ENCODE measurements at places on chromosomes 6 and 20. TPM values are rescaled to one million over a fixed set of nuclear protein-coding genes. Genes with fewer than 3 reads are reported as not detected.

SSTR4 gene
- total RNA-seq = not detected

- no peak for DNase-seq
These were observed 162.6 kb upstream of the DTNBP1 start for GRCh38 chr6:15825332-15825930.

- DNase-seq = no peak
These were observed 4.0 kb downstream of the PHF10 start for GRCh38 chr6:169720207-169720855.

DNA sequence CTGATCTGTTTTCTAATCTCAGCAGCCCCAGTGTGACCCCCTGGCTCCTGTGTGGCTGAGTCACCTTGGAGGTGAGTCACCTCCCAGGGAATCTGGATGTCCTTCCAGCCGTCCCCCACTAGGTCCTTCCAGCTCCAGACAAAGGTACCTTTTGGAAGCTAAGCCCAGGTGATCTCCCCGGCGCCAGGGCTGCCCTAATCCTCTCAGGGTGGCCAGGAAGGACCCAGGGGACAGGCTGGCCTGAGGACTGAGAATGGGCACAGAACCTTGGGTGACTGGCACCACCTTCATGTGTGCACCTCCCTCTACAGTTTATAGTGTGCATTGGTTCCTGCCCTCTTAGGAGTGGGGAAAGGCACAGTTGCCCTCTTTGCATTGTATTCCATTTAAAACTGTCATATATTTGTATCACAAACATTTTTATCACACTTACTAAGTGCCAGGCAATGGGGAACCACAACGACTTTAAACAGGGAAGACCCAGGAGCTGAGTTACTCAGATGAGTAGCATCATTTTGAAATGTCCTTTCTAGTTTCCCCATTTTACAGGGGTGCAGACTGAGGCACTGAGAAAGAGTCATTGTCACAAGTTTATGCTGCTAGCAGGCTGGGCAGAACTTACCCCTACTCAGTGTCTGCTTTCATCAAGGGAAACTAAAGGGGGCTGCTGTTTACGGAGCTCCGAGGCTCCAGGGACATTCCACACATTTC lies 2.6 kb upstream of the BPIFB4 start:
- DNase-seq = no peak

DNA sequence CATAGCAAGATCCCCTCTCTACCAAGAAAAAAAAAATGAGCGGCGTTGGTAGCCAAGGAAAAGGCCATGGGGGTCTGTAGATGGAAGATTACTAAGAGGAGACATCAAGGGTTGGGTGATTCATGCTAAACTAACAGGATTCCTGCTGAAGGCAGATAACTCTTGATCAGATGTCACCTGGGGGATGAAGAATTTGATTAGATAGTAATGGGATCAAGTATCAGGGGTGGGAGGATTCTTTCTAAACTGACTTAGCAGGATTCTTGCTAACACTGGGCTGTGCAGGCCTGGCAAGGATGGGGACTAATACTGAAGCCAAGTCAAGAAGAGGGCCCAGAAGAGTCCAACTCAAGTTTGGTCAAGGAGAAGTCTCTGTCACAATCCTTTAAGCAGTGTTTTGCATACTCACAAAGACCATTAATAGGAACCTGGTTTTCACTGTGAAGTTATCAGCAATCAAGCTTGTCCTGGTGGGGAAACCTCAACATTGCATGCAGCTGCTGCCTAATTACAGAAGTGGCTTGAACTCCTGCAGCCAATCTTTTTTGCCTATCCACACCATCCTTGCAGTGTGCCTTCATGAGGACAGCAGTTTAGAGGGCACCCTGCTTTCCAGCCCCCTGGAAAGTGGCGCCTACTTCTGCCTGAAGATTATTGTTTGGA lies 61.3 kb downstream of the ANKRD6 start:
- no peak for DNase-seq

FAM83C gene
- total RNA-seq = not detected

- DNase-seq = no peak
These were observed 50.1 kb downstream of the CYP24A1 start for GRCh38 chr20:54123587-54124180.

GRCh38 chr6:31190488-31190887 lies 20.0 kb upstream of the POU5F1 start:
- DNase-seq = no peak

DNA sequence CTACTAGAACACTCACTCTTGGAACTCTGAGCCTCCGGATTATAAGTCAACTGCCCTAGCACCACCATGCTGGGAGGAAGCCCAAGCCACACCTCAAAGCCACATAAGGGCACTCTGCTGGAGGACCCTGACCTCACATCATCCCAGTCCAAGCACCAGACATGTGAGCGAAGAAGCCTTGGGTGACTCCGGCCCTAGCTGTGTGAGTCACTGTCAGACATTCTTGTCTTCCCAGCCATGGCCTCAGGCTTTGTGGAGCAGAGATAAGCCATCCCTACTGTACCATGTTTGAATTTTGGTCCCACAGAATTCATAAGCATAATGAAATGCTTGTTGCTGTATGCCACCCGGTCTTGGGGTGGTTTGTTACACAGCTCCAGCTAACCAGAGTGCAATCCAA lies 247.7 kb downstream of the SOD2 start:
- DNase-seq = no peak

DNA sequence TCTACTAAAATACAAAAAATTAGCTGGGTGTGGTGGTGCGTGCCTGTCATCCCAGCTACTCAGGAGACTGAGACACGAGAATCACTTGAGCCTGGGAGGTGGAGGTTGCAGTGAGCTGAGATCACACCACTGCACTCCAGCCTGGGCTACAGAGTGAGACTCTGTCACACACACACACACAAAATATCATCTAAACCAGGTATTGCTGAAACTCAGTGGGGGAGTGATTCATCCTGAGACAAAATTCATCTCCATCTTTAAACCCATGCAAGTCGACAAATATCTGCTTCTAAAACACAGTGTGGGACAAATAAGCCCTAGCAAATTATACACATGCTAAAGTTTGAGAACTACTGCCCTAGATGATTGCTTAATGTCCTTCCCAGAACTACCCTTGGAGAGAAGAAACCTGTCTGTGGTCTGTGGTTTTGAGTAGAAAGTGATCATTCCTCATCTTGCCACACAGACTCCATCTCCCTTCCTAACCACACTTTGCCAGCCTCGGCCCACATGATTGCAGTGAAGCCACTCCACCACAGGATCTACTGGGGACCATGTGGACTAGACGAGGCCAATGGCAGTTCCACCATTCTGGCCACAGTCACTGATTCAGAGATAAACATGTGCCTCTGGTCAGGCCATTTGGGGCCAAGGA lies 130.3 kb downstream of the OPRM1 start:
- DNase-seq = no peak

- DNase-seq = no peak
These were observed 239.5 kb downstream of the SLC35F1 start for GRCh38 chr6:118146584-118146983.

GRCh38 chr6:26197933-26198721 lies 110.9 kb downstream of the HFE start:
- DNase-seq = no peak

EFHC1 gene
- total RNA-seq = 37.0 TPM

GRCh38 chr6:87384449-87384848 lies 23.3 kb upstream of the CFAP206 start:
- DNase-seq = no peak

TBXT gene
- not detected for total RNA-seq

DNA sequence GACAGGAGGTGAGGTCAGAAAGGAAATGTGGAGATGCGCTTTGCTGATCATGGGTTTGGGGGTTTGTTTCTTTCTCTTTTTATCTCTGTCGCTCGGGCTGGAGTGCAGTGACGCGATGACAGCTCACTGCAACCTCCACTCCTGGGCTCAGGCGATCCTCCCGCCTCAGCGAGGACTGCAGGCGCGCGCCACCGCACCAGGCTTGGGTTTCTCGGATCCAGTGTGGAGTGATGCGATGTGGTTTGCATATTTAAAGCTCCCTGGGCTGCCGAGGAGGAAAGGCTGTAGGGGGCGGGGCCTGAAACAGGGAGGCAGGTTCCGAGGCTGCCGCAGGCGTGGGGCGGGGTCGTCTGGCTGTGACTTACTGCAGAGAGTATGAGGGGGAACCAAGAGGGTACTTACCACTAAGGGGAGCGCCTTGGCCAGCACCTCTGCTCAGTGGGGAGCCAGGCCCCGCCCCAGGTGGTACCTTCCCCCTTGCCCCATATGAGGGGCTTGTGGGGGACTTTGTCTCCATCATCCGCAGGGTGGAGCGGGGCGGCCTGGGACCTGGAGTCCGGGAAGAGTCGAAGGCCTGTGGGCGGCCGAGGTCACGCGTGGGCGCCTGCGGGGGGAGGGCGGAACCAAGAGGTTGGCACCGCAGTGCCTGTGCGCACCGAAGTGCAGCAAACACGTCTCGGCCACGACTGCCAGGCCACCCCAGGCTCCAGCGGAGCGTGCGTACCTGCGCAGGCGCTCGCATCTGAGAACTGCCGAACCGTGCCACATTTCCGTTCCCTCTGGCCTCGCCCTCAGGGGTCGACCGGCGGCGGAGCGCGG lies 12.7 kb upstream of the BAK1 start:
- no peak for DNase-seq

GRCh38 chr6:73516514-73517489 lies 4.0 kb downstream of the EEF1A1 start:
- no peak for DNase-seq

DNA sequence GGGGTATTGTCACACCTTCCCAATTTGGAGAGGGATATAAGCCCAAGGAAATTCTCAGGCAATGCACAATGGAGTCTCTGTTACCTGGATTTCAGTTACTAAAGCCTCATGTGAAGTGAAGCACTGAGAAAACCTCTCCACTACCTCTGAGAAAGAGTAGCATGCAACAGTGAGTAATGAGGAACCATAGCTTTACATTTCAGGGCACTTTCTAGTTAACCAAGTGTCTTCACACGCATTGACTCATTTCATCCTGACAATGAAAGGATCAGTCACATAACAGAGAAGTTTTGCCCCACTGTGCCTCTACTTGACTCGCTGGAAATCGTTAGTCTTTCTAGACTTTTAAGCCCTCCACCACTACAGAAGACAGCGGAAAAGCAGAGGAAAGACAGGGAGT lies 86.2 kb upstream of the ARID1B start:
- no peak for DNase-seq
